ENCODE measurements at places on chromosomes 16 and 17. TPM values are rescaled to one million over a fixed set of nuclear protein-coding genes. Genes with fewer than 3 reads are reported as not detected.

Gene WFIKKN2
- not detected for total RNA-seq

Gene VTN
- not detected for total RNA-seq

DNA sequence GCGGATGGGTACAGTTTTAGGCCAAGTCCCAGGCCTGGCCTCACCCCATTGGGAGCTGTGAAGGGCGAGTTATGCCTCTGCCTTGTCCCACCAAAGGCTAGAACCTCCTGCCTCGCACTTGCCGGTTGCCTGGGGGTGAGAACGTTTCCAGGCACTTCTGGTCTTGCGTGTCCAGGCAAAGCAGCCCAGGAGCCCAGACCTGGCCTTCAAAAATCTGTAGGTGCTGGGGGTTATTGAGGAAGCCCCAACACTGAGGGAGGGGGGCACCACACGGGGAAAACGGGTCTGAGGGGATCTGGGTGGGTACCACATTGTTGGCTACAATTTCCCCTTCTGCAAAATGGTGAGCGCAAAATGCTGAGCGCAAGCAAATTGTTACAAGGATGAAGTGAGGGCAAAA lies 12.2 kb upstream of the ATP2C2 start:
- no peaks in the 10 kb centered on the region for H3K36me3 ChIP-seq
- H3K4me1 ChIP-seq: no peaks in the 10 kb centered on the region
- no peak for DNase-seq
- H3K4me3 ChIP-seq: no peak overlapping the region

- H3K4me3 ChIP-seq: no peak overlapping the region
- H3K27ac ChIP-seq: no peak overlapping the region
- no peak for DNase-seq
- H3K4me1 ChIP-seq: no peaks in the 10 kb centered on the region
Observed at GRCh38 chr16:6636457-6636856, 696.2 kb upstream of the RBFOX1 start.

GRCh38 chr16:68948230-68948910 lies 105.0 kb downstream of the TANGO6 start:
- DNase-seq: no peak
- no peaks in the 10 kb centered on the region for H3K27me3 ChIP-seq
- no peak overlapping the region for H3K27ac ChIP-seq
- no peaks in the 10 kb centered on the region for H3K4me1 ChIP-seq

GRCh38 chr17:50589095-50589705 lies 28.7 kb downstream of the CACNA1G start:
- H3K27ac ChIP-seq: no peak overlapping the region
- no peak for DNase-seq
- no peaks in the 10 kb centered on the region for H3K27me3 ChIP-seq
- H3K4me1 ChIP-seq: no peaks in the 10 kb centered on the region
- no peaks in the 10 kb centered on the region for H3K36me3 ChIP-seq
- no peak overlapping the region for H3K4me3 ChIP-seq

- H3K4me1 ChIP-seq: no peaks in the 10 kb centered on the region
- no peak for DNase-seq
- H3K36me3 ChIP-seq: no peaks in the 10 kb centered on the region
- no peak overlapping the region for H3K27ac ChIP-seq
- H3K27me3 ChIP-seq: no peaks in the 10 kb centered on the region
Observed at GRCh38 chr17:4189280-4189679, 46.3 kb downstream of the CYB5D2 start.

DNA sequence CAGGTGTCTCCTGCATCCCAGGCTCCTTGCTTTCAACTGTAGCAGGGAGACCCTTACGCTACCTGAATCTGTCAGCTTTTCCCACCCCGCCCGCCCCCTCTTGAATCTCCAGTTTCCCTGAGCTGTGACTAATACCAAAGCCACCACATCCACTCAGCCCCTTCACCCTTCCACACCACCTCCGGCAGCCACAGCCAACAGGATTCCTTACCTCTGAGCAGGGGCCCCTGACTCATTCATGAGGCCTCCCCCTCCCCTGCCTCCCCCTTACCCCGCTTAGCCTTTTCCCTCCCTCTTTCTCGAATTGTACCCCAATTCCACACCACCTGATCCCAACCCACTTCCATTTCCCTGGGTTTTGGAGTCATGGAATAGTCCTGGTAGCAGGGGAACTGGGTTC lies 2.3 kb downstream of the STX1B start:
- H3K4me1 ChIP-seq: peaks cover 3% of the 10 kb centered on the region
- no peak for DNase-seq
- peaks cover 15% of the 10 kb centered on the region for H3K27me3 ChIP-seq
